CD8-positive, alpha-beta memory T cell (primary cell): ENCODE measurements at places on chromosomes 13 and 19.

DNA sequence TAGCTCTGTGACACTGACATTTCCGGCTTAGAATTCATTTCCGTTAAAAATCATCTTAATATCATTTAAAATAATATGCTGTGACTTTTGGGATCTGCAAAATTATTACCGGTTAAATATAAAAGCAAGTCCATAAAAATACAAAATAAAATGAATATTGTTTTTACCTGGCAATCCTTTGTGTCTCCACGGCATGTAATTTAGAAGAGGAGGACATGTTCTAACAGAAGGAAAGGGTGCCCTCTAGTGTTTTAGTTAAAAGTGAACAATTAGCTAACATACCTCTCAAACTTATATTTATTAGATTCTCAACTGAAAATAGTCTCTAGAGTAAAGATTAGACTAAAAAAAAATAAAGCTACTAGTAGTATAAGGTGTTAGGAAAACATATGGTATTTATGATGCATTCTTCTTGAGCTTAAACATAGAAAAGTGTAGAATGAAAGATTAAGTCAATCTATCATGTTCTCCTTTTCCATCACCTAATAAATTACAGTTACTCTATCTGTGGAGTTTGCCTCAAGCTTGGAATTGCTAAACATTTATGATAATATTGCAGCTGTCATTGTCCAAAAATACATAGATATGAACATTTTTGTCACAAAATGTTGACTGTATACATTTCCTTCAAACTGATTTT, 676.7 kb upstream of the SPRY2 start:
- DNase-seq, result no peak

- no peak for DNase-seq
Measured at GRCh38 chr13:24888291-24888931, 124.4 kb downstream of the RNF17 start.

GRCh38 chr19:723247-723646, 14.5 kb downstream of the PALM start:
- DNase-seq, result no peak

- no peak for DNase-seq
Measured at GRCh38 chr19:47797996-47798903, 6.1 kb downstream of the TPRX1 start.

DNA sequence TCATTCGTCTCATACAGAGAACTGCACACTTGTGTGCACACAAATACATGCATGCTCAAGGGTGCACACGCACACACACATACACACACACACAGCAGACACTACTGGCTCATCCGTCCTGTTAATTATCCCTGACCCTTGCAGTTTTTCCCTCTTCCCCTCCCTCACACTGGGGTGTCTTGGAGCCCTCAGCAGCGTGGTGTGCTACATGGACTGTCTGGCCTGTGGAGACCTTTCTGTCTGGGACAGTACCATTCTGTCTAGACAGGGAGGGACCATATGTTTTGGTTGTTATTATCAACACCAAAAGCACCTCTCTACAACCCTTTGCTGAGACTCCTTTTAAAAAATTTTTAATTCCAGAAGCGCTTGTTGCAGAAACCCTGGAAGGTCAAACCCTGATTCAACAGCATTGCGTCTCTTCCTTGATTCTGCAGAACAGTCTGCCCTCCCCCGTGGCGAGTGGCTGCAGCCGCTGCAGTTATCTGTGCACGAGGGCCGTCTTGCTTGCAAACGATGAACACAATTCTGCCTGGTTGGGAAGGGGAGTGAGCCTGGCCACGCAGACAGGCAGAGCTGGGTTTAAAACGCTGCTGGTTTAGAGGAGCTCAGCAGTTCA, 374.0 kb downstream of the IRS2 start:
- no peak for DNase-seq
